Frontal cortex (tissue), 4 donors: ENCODE measurements at places on chromosomes 7 and 10. TPM values are rescaled to one million over a fixed set of nuclear protein-coding genes. Genes with fewer than 3 reads are reported as not detected.

- DNase-seq, result no peak
Observed at GRCh38 chr7:85710960-85711359, 524.1 kb upstream of the SEMA3D start.

GRCh38 chr10:50541921-50542320 is 81.8 kb downstream of the SGMS1 start:
- no peak for DNase-seq

BAIAP2L1 gene
- under 0.01 TPM for total RNA-seq

- DNase-seq, result no peak
Observed at GRCh38 chr10:120946497-120946896, 95.3 kb downstream of the WDR11 start.

ZNF727 gene
- total RNA-seq, result 2.4 TPM

GRCh38 chr7:75916685-75917634 is 2.0 kb downstream of the POR start:
- DNase-seq, result no peak

GNGT1 gene
- not detected for total RNA-seq

DNA sequence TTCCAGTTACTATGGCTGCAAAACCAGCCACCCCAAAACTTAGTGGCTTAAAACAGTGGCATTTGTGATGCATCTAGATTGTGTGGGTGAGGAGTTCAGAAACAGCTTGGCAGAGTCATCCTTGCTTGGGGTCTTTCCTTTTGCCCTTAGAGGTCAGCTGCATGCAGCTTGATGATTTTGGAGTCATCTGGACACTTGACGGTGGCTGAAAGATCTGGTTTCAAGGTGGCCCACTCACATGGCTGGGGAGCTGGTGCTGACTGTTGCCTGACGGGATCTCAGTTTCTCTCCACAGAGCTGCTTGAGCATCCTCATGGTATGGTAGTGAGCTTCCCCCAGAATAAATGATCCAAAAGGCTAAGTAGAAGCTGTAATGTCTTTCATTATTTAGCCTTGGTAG is 191.3 kb upstream of the GALNT17 start:
- DNase-seq, result no peak
